Astrocyte of the hippocampus (primary cell): ENCODE measurements at places on chromosomes 5 and 9.

GRCh38 chr5:33857037-33857436 is 34.8 kb downstream of the ADAMTS12 start:
- DNase-seq, result no peak

DNA sequence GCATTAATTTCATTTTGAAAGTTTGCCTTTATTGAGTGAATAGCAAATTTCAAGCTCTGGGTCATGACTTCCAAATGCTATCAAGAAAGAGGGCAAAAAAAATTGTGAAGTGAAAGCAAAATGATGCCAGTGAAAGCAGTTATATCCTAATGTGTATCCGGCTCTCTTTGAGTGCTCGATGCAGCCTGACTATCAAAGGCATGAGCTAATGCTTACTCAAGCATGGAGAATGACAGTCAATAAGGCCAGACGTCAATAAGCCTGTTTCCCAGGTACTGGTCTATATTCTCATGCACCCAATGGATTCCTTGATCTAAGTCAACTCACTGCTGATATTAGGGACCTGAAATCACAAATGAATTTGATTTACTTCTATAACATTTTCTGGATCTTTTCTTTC is 435.5 kb downstream of the CAAP1 start:
- DNase-seq, result no peak

- DNase-seq, result no peak
Measured at GRCh38 chr9:108239696-108240321, 616.0 kb downstream of the ACTL7B start.

- DNase-seq, result no peak
Measured at GRCh38 chr5:169836835-169837536, 143.3 kb downstream of the INSYN2B start.

DNA sequence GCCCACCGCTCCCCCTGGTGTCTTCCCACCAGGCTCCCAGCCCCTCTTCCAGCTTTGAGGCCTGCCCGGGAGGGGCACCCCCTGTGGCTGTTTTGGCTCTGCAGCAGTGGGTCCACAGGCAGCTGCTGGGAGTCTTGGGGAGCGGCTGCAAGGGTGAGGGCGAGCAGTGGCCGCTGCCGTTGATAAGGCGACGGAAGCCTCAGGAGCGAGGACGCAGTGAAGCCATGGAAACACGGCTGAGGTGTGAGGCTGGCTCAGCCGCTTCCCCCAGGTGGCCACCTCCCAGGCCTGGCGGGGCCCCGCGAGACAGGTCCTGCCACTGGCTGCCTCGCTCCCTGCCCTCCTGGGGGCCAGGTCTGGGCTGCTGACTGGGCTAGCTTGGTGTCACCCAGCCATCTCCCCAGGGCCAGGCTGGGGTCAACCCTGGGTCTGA is 41.5 kb downstream of the CXXC5 start:
- DNase-seq, result peak; percentile 47

GRCh38 chr5:163564321-163564938 is 59.0 kb downstream of the MAT2B start:
- DNase-seq, result peak; percentile 75

GRCh38 chr5:132436936-132437335 is 53.6 kb downstream of the IRF1 start:
- no peak for DNase-seq

DNA sequence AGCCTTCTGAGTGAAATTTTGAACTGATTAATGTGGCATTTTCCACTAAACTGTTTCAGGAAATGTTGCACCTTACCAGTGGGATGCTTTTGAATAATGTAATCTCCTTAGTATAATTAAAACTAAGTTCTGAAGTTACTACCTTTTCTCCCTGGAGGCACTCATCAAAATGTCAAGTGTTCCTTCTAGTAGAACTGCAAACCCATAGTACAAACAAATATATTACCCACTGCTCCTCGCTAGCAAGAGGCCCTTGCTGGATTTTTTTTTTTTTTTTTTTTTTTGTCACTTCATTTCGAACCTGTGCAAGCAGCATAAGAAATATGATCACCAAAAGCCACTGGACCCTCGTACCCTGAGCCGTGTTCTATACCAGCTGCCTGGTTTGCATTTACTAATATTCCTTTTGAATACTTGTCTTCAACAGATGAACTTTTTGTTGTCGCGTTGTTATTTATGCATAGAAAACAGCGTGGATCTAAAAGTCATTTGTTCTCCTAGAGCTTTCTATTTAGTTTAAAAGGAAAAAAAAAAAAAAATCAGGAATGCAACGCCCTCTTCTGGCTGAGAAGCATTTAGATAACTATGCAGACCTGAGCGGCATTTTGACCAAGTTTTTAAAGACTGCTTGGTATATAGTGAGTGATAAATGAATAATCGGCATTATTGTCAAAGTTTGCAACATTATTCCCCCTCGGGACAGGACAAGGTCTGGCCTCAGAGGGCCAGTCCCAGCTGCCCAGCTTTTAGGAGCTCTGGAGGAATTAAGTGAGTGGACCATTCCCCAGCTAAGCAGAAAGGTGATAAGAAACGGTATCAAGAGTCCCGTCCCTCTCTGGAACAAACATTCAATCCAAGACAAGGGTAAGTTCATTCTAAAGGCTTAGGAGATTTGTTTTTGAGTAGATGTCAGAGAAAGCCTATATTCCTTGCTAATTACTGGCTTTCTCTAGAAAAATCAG is 162.5 kb upstream of the KIF2A start:
- DNase-seq, result peak; percentile 67
